ENCODE measurements at places on chromosomes 11 and 22. TPM values are rescaled to one million over a fixed set of nuclear protein-coding genes. Genes with fewer than 3 reads are reported as not detected.

MFRP gene
- polyA plus RNA-seq, result 0.02 TPM

QSER1 gene
- polyA plus RNA-seq, result 3.2 TPM

GRIA4 gene
- 0.05 TPM for polyA plus RNA-seq

SYT13 gene
- 12.8 TPM for polyA plus RNA-seq

SAC3D1 gene
- 6.4 TPM for polyA plus RNA-seq

FAM83F gene
- 3.6 TPM for polyA plus RNA-seq

CASP5 gene
- polyA plus RNA-seq, result not detected

ROBO3 gene
- polyA plus RNA-seq, result 15.4 TPM

CRYAB gene
- polyA plus RNA-seq, result 9,689 TPM

RFPL2 gene
- not detected for polyA plus RNA-seq

ANGPTL5 gene
- 2.7 TPM for polyA plus RNA-seq

SRPRA gene
- 49.6 TPM for polyA plus RNA-seq

OR8D4 gene
- polyA plus RNA-seq, result not detected

APOL5 gene
- polyA plus RNA-seq, result 0.14 TPM

RFPL3 gene
- not detected for polyA plus RNA-seq

ZC3H12C gene
- polyA plus RNA-seq, result 3.0 TPM

POTEH gene
- not detected for polyA plus RNA-seq

OR52I2 gene
- polyA plus RNA-seq, result not detected

OTOG gene
- polyA plus RNA-seq, result not detected

Data from right cardiac atrium (tissue), 5 donors.